ENCODE measurements at places on chromosomes 12 and 14. TPM values are rescaled to one million over a fixed set of nuclear protein-coding genes. Genes with fewer than 3 reads are reported as not detected.
A peak's percentile ranks its signal among the peaks of the same experiment; 100 is the strongest.

- H3K27me3 ChIP-seq = no peaks in the 10 kb centered on the region
- H3K4me1 ChIP-seq = peaks cover 42% of the 10 kb centered on the region
- peaks cover 13% of the 10 kb centered on the region for H3K36me3 ChIP-seq
- H3K4me3 ChIP-seq = peak overlapping the region; percentile 15
- DNase-seq = no peak
Measured at GRCh38 chr14:92551044-92551841, 37.7 kb downstream of the RIN3 start.

DNA sequence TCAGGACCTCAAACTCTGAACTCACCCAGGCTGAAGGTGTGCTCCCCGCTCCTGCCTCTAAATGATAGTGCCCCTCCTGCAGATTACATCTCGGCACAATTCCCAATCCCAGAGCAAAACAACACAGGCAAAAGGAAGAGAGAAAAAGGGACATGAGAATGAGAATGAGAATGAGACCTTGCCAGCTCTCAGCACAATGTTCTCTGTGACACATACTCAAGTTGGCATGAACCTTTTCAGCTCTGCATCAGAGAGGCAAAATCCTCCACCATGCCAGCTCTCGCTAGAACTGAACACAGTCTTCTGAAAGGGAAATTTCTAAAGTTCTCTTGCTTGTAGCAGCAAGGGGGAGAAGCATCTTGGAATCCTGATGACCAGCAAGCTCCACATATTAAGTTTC is 84.6 kb downstream of the KSR2 start:
- H3K4me3 ChIP-seq = no peak overlapping the region
- peaks cover 4% of the 10 kb centered on the region for H3K27me3 ChIP-seq
- no peak overlapping the region for H3K27ac ChIP-seq
- H3K36me3 ChIP-seq = no peaks in the 10 kb centered on the region
- no peaks in the 10 kb centered on the region for H3K4me1 ChIP-seq
- DNase-seq = no peak

DNA sequence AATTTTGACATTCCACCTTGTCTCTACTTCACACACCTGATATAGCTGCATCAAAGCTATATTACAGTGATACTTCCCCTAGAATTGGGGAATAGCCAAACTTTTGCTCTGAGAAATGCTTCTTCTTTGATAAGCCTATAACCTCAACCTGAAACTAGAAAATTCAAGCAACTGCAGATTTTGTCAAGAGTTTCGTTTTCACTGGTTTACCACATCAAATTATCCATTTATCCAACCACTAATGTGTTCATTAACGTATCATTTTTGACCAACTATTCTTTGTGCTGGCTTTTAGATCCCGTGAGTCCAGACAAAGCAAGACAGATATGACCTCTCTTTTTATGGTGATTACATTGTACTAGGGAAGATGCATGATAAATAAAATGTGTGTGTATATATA is 13.5 kb upstream of the TAS2R46 start:
- H3K27ac ChIP-seq = no peak overlapping the region
- no peak overlapping the region for H3K4me3 ChIP-seq
- DNase-seq = no peak
- H3K36me3 ChIP-seq = peaks cover 27% of the 10 kb centered on the region
- H3K27me3 ChIP-seq = no peaks in the 10 kb centered on the region

- DNase-seq = no peak
- H3K36me3 ChIP-seq = no peaks in the 10 kb centered on the region
- peaks cover 19% of the 10 kb centered on the region for H3K4me1 ChIP-seq
- H3K27ac ChIP-seq = no peak overlapping the region
Measured at GRCh38 chr12:51826881-51827280, 21.6 kb downstream of the FIGNL2 start.

DNA sequence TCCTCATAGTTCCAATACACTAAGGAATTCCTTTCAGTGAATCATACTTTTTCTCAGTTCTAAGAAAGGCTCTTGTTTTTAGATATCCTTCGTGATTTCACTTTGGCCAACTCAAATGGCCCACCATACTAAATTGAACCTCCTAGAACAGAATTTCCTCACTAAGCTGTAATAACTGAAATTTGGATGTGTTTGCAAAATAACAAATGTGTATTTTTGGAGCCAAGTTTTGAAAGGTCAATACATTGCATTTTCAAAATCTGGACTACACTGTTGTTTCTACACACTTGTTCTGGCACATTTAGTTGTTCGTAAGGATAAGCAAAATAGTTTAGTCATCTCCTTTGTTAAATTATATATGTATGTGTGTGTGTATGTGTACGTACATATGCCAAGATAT is 439.0 kb upstream of the STXBP6 start:
- H3K4me3 ChIP-seq = no peak overlapping the region
- H3K4me1 ChIP-seq = no peaks in the 10 kb centered on the region
- H3K36me3 ChIP-seq = no peaks in the 10 kb centered on the region
- no peak overlapping the region for H3K27ac ChIP-seq
- H3K27me3 ChIP-seq = no peaks in the 10 kb centered on the region

GRCh38 chr14:91329486-91330014 is 85.0 kb upstream of the GPR68 start:
- no peak overlapping the region for H3K4me3 ChIP-seq
- peak overlapping the region; percentile 86 for H3K27ac ChIP-seq
- no peaks in the 10 kb centered on the region for H3K27me3 ChIP-seq
- DNase-seq = no peak
- peaks cover 81% of the 10 kb centered on the region for H3K4me1 ChIP-seq

DNA sequence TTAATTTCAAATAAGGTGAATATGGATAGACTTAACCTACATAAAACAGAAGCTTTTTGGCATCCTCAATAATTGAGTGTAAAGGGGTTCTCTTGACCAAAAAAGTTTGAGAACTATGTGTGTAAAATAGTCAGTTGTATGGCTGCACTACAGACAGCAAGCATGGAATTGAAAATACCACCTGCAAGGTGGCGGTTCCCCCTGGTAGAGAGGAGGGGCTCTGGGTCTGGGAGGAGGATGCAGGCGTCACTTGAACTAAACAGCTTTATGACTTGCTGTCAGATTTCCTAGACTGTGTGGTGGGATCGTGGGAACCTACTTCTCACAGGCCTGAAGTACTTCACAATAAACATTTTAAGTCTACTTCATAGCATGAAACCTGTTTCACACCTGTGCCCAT is 6.3 kb downstream of the EVL start:
- peak overlapping the region; percentile 75 for H3K27ac ChIP-seq
- peaks cover 59% of the 10 kb centered on the region for H3K4me1 ChIP-seq
- no peaks in the 10 kb centered on the region for H3K27me3 ChIP-seq
- DNase-seq = no peak
- H3K4me3 ChIP-seq = peak overlapping the region; percentile 96

DNA sequence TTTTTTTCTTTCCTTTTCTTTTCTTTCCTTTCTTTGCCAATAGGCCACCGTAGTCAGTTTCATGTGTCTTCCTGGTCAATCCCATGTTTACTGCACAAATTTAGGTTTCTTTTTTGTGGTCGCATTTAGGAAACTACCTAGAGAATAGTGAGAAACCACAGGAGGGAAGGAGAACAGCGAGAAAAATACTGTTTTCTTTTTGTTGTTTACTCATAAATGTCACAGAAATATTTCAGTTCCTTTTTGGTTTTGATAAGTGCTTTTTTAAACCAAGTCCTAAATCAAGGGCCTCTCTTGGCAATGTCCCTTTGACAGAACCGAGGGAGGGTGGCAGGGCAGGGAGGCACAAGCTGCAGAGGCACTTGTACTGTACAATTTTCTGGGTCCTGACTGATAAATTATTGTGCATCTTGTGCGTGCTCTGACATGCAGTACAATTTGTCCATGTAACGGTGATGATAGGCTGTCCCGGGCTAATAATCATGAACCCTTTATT is 326.1 kb downstream of the CACNA1C start:
- H3K36me3 ChIP-seq = no peaks in the 10 kb centered on the region
- peaks cover 5% of the 10 kb centered on the region for H3K27me3 ChIP-seq
- DNase-seq = no peak
- H3K4me1 ChIP-seq = peaks cover 5% of the 10 kb centered on the region
- peak overlapping the region; percentile 40 for H3K27ac ChIP-seq
- no peak overlapping the region for H3K4me3 ChIP-seq

GRCh38 chr14:31677630-31678029 is 116.4 kb downstream of the NUBPL start:
- H3K36me3 ChIP-seq = peaks cover 5% of the 10 kb centered on the region
- H3K27ac ChIP-seq = no peak overlapping the region
- no peaks in the 10 kb centered on the region for H3K27me3 ChIP-seq
- no peak overlapping the region for H3K4me3 ChIP-seq
- no peak for DNase-seq
- H3K4me1 ChIP-seq = peaks cover 2% of the 10 kb centered on the region

- no peak overlapping the region for H3K4me3 ChIP-seq
- DNase-seq = no peak
- H3K36me3 ChIP-seq = peaks cover 4% of the 10 kb centered on the region
- no peak overlapping the region for H3K27ac ChIP-seq
- no peaks in the 10 kb centered on the region for H3K4me1 ChIP-seq
- no peaks in the 10 kb centered on the region for H3K27me3 ChIP-seq
Measured at GRCh38 chr12:14356147-14356546, 9.3 kb upstream of the ATF7IP start.

DNA sequence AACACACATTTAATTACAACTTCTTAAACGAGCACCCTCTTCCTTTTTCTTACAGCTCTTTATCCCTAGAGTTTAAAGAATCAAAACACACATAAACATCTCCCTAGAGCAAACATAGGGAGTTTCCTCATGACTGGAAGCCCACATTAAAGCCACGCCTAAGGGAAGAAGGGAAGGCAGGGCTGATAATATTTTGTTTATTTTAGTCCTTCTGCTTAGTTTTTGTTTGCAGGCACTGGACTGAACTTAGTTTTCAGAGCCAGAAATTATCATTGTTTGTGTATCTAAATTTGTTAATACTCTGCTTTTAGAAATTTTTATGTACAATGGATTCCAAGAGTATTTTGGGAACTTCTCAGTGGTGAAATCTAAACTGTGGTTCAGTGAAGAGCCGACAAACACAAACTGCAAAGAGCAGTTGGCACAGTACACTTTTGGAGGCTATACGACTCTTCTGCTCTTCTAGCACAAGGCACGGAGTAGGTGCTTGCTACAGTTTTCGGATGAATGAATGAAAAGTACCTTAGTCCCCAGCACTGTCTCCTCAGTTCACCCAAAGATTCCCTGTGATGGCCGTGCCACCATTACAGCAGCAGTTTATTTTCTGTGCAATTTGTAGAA is 17.6 kb upstream of the AMIGO2 start:
- peaks cover 23% of the 10 kb centered on the region for H3K36me3 ChIP-seq
- H3K27ac ChIP-seq = no peak overlapping the region
- H3K27me3 ChIP-seq = no peaks in the 10 kb centered on the region
- no peak overlapping the region for H3K4me3 ChIP-seq
- peaks cover 12% of the 10 kb centered on the region for H3K4me1 ChIP-seq
- DNase-seq = no peak

- H3K36me3 ChIP-seq = peaks cover 29% of the 10 kb centered on the region
- H3K4me3 ChIP-seq = peak overlapping the region; percentile 74
- no peaks in the 10 kb centered on the region for H3K27me3 ChIP-seq
- peak overlapping the region; percentile 95 for H3K27ac ChIP-seq
- peak; percentile 46 for DNase-seq
Measured at GRCh38 chr12:92593734-92594402, 108.9 kb upstream of the PLEKHG7 start.

GRCh38 chr14:69493038-69493437 is 8.5 kb downstream of the PLEKHD1 start:
- no peak overlapping the region for H3K27ac ChIP-seq
- H3K4me1 ChIP-seq = no peaks in the 10 kb centered on the region
- DNase-seq = no peak
- no peak overlapping the region for H3K4me3 ChIP-seq

DNA sequence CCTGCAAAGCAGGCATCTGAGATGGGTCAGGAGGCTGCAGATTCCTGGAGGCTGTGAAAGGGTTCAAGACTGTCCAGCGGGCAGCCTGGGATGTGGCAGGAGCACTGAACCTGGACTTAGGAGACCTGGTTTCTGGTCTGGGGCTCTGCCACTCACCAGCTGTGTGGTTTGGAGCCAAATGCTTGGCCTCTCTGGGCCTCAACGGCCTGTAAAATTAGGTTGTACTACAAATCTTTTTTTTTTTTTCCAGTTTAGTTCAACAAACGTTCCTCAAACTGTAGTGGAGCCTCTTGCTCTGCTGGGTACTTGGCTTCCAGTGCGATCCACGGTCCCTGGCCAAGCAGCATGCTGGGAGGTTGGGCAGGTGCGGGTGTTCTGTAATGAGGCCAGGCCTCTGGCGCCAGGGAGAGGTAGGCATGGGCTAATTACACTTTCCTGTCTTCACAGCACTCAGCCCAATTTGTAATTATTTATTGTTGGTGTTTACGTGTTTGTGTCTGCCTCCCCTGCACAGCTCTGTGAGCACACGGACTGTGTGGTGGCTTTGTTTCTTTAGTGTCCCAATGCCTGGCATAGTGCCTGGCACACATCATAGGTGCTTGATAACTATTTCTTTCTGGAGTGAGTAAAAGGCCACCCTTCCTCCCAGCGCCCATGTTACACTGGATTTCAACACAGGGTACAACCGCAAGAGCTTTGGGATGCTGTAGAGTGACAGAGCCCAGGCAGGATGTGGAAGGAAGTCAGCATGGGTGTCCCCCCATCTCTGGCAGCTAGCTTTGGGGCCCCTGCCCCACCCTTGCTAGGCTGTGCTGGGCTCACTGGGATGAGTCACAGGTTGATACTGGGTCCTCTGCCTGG is 5.8 kb upstream of the KRT80 start:
- no peaks in the 10 kb centered on the region for H3K4me1 ChIP-seq
- no peak overlapping the region for H3K4me3 ChIP-seq
- peaks cover 16% of the 10 kb centered on the region for H3K27me3 ChIP-seq
- H3K27ac ChIP-seq = no peak overlapping the region
- no peaks in the 10 kb centered on the region for H3K36me3 ChIP-seq

GRCh38 chr14:74244115-74244514 is 4.9 kb downstream of the VSX2 start:
- H3K27me3 ChIP-seq = peaks cover 65% of the 10 kb centered on the region
- no peaks in the 10 kb centered on the region for H3K36me3 ChIP-seq
- DNase-seq = no peak
- no peak overlapping the region for H3K4me3 ChIP-seq
- no peak overlapping the region for H3K27ac ChIP-seq
- H3K4me1 ChIP-seq = peaks cover 5% of the 10 kb centered on the region

DNA sequence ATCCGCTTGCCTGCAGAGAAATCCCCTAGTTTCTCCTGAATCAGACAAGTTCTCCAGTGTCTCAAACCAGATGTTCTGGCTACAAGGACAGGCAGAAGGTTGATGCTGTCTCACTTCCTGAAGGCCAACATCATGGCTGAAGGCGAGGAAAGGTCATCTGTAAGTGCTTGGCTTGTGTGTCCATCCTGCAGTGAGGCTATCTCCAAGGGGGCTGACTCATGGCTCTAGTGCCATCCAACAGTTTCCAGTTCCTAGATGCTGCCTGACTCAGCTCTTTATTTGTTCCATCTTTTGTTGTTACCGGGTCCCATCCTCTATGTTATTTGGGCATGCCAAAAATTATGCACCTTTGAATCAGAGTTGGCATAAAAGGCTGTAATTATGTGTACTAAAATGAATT is 232.1 kb upstream of the TBX3 start:
- no peak for DNase-seq
- no peak overlapping the region for H3K4me3 ChIP-seq
- H3K36me3 ChIP-seq = no peaks in the 10 kb centered on the region
- H3K27ac ChIP-seq = no peak overlapping the region
- no peaks in the 10 kb centered on the region for H3K4me1 ChIP-seq

Gene GALNT8
- total RNA-seq = 0.33 TPM

Gene TAMALIN
- total RNA-seq = 19.9 TPM

Gene LYZ
- 16.4 TPM for total RNA-seq

Gene SPRING1
- total RNA-seq = 26.7 TPM

Gene NPFF
- not detected for total RNA-seq

Gene DMAC2L
- 19.4 TPM for total RNA-seq

Gene RASSF9
- not detected for total RNA-seq

Gene ACVRL1
- not detected for total RNA-seq

Gene TOMM20L
- total RNA-seq = not detected

Data from activated naive CD8-positive, alpha-beta T cell treated with anti-CD3 and anti-CD28 coated beads, Interleukin-2, amount 10 ng/mL, durations not matched to agents 7 days and 5 days (primary cell).